Activated CD8-positive, alpha-beta memory T cell treated with anti-CD3 and anti-CD28 coated beads for 48 hours (primary cell): ENCODE measurements at places on chromosomes 12 and 14.

GRCh38 chr12:84787253-84787652 is 125.3 kb downstream of the SLC6A15 start:
- DNase-seq, result no peak

GRCh38 chr14:99755068-99755405 is 38.2 kb upstream of the EML1 start:
- no peak for DNase-seq

DNA sequence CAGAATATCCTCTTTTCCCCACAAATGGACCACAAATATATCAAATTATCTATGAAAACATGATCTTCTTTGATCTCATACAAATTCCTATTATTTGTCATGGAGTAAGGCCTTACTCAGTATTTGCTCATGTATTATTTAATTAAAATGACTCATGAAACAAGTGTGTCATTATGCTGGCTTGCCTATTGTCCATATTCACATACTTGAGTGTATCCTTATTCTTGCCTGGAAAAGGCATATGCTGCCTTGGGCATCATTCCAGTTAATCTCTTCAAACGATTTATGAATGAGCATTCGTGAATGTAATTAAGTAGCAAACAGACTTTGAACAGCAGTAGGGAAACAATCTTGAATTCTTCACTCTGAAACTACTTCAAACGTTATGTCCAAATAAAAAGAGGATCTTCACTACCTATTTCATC is 22.6 kb upstream of the SNRPF start:
- no peak for DNase-seq

GRCh38 chr12:75483431-75483830 is 2.9 kb downstream of the GLIPR1 start:
- DNase-seq, result no peak

DNA sequence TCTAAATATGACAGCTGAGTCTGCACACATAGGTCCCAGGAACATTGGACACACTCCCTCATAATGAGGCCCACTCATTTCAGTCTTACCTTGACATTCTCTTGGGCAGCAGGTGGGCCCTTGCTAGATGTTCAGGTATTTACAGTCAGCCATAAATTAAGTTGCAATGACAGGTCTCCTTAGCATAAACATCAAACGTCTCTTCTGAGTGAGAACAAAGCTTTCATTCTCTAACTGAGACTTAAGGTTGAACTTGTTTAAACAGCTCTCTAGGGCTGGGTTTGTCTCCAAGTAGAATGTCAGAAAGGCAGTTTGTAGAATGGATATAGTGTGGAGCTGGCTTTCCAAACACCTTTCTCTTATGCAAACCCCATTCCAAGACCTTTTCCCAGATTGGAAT is 10.3 kb downstream of the ACVR1B start:
- DNase-seq, result no peak

DNA sequence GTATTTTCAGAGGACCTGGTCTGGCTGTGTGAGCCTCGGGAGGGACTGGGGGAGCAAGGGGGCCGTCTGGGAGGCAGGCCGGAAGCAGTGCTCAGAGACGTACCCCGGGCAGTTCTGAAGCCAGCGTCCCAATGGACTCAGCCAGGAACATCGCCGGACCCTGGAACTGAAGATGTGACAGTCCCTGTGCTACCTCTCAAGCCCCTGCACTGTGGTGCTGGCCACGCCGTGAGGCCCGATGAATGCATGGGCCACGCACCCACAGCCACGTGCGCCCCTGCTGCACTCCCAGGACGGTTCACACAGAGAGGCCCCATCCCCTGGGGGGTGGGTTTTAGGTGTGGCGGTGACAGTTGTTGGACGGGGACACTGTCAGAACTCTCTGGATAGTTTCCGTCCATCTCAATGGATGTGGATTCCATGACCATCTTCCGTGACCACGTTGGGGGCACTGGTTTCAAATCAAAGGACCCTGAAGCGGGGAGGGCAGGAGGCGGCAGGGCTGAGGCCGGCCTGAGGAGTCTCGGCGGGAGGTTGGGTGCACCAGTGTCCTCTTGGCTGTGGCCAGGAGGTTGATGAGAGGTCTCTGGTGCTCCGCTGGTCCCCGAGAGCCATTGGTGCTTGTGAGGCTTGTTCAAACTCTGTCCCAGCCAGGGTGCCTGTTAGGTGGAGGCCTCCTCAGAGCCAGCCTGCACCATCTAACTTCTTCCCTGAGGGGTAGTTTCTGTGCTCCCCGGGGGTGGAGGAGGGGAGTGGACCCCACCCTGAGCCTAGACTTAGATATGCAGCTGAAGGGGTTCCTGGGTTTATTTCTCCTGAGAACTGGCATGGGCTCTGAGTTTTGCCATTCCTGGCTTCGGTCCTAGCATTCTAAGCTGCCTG is 36.3 kb upstream of the TSPAN9 start:
- no peak for DNase-seq

DNA sequence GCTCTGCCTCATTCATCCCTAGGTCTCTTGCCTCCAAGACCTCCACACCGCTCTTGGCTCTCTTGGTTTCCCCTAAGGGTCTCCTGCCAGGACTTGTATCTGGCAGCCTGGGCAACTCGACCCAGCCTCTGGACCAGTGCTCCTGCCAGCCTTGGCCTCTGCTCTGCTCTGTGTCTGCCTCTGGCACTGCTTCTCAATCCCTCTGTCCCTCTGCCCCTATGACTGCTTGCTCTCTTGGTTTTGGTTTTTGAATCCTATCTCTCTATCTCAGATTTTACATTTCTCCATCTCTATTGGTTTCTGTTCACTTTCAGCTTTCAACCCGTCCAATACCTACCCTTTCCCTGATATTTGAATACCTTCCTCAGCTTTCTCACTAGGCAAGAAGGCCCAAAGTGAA is 6.3 kb downstream of the ITGA5 start:
- no peak for DNase-seq

DNA sequence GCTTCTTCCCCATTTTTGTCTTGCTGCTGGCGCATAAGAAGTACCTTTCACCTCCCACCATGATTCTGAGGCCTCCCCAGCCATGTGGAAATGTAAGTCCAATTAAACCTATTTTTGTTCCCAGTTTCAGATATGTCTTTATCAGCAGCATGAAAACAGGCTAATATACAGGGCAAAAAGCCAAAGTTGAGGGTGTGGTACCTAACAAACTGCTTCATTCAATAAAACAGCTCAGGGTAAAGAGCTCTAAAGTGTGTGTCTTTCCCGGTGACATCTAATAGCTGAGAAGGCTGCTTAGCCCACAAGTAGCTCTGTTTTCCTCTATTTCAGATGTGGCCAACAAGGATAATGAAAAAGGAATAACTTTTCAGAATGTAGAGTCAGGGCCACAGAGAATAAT is 76.7 kb upstream of the SLC8A3 start:
- no peak for DNase-seq

- DNase-seq, result no peak
Observed at GRCh38 chr12:112868459-112869041, 38.2 kb upstream of the OAS1 start.

DNA sequence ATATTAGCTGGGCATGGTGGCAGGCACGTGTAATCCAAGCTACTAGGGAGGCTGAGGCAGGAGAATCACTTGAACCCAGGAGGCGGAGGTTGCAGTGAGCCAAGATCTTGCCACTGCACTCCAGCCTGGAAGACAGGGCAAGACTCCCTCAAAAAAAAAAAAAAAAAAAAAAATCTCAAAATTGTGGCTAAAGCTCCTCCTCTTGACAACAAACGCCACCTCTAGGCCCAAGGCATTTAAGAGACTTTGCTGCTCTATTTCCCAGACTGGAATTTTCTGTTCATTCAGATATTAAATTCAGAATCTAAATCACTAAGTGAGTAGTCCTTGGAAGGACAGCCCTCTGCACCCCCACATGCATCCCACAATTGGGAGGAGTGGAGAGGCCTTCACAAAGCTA is 1.4 kb downstream of the ZFYVE1 start:
- no peak for DNase-seq

- no peak for DNase-seq
Observed at GRCh38 chr14:60189923-60190840, 25.0 kb upstream of the DHRS7 start.

- DNase-seq, result no peak
Observed at GRCh38 chr12:100827901-100828520, 33.4 kb downstream of the ANO4 start.

DNA sequence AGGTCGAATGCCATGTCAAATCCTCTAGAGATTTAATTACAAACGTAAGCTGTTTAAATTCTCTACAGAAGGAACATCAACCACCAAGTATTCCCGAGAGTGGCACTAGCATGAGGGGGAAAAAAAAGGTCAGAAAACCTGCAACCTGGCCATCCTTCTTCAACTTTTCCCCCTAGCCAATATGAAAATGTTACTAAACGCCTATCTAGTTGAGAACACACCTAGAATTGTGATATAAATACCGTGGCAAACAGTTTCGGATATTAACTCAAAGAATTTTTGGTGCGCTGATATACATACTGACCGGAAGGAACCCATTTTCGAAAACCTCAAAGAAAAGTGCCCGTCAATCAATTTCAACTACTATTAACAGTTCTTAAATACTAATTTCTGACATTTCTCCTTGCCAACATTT is 1.8 kb downstream of the HNRNPC start:
- DNase-seq, result no peak

- DNase-seq, result no peak
Observed at GRCh38 chr12:131242741-131243496, 289.2 kb downstream of the ADGRD1 start.

DNA sequence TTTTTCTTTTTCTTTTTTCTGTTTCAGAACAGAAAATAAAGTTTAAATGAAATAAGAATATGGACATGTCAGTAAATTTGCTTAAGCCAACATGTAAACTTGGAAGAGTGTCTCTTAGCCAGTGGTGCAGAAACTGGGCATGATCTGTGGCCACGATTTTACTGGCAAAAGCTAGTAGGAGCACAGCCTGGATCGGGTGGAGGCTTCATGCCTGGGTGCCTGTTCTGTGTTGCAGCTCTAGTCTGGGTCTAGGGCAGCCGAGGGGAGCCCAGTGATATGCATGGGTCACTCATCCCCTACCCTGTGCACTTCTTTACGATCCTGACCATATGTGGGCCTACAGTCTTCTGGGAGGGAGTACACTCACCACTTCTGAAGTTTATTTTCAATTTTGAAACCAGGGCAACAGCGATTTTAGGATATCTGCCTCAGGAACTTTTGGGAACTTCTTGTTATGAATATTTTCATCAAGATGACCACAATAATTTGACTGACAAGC is 45.6 kb upstream of the SMCO2 start:
- no peak for DNase-seq

DNA sequence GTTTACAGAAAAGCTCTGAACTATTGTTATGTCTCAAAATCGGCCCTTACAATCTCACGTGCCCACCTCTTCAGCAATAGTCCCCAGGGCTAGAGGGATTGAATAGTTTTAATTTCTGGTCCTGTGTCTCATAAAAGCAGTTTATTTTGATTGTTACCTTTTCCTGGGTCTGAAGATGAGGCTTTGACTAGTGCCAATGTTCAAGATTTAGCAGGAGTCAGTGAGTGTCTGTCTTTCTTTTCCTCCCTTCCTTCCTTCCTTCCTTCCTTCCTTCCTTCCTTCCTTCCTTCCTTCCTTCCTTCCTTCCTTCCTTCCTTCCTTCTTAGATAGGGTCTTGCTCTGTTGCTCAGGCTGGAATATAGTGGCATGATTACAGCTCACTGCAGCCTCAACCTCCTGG is 24.7 kb upstream of the SOCS2 start:
- DNase-seq, result no peak

DNA sequence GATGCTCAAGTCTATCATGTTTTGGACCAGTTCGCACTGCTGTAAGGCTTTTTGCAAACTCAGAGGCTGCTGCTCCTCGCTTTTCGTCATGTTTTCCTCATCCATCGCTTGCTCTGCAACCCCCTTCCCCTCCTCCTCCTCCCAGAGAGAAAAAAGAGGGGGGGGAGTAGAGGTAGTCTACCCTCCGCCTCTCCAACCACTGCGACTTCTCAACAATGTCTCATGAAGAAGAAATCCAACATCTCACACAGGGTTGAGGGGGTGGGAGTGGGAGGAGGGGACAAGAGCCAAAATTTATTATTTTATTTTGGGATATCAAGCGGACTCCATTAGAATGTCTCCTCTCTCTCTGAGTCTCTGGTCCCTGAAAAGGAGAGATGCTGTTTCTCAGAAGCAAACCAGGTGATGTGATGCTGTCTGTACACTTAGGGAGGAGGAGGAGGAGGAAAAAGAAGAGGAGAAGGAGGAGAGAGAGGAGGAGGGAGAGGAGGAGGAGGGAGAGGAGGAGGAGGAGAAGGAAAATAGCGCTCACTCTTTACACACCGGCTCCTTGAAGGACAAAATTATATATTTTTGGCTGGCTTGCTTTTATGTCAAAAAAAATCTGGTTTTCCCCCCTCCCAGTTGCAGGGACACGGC is 520 bp downstream of the KSR2 start:
- DNase-seq, result no peak

- no peak for DNase-seq
Observed at GRCh38 chr12:58412461-58413060, 471.2 kb downstream of the ATP23 start.

DNA sequence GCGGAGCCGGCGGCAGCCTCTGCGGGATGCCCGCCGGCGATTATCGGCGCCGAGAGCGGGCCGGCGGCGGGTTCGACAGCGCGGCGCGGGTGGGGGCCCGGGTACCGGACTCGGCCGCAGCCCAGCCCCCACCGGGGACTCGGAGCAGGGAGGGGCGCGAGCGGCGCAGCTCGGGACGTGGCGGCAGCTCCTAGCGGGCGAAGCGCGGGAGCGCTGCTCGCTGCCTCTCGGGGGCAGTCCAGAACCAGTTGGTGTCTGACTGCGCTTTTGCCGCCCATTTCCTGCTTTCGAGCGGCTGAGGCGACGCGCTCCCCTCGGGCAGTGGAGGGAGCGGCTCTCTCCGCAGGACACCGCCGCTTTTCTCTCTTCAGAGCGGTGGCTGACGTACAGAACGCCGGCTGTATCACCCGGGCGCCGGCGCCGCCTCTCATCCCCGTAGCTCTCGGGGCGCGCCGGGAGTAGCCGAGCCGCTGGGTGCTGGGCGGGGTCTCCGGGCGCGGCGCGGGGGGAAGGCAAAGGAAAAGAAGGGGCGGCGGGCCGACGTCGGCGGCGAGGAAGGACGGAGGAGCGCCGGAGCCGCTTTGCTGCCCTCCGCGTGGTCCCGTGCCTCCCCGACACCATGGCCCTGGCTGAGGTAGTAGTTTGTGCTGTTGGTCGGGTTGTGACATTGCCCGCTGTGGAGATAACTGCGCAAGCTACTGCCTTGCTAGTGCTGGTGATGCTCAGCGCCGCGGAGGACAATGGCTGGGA is 136.6 kb downstream of the MON2 start:
- peak; percentile 59 for DNase-seq

DNA sequence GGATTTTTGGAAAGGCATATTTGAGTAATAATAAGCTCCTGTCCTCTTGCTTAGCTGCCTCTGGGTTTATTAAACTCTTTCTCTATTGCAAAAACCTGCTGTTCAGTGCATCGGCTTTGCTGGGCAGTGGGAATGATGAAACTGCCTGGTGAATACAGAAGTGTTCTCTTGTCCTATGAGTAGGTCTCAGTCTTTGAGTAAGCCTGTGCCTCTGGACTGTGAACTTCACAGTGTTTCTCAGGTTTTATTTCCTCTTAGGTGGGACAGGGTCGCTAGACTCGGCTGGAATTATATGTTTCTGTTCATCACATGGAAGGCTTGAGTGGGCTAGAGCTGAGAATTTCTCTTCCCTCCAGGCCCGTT is 46.4 kb downstream of the CRADD start:
- DNase-seq, result no peak
